ENCODE measurements at places on chromosomes 3 and 15.

GRCh38 chr3:99500485-99500884 is 137.9 kb upstream of the COL8A1 start:
- no peak for DNase-seq

DNA sequence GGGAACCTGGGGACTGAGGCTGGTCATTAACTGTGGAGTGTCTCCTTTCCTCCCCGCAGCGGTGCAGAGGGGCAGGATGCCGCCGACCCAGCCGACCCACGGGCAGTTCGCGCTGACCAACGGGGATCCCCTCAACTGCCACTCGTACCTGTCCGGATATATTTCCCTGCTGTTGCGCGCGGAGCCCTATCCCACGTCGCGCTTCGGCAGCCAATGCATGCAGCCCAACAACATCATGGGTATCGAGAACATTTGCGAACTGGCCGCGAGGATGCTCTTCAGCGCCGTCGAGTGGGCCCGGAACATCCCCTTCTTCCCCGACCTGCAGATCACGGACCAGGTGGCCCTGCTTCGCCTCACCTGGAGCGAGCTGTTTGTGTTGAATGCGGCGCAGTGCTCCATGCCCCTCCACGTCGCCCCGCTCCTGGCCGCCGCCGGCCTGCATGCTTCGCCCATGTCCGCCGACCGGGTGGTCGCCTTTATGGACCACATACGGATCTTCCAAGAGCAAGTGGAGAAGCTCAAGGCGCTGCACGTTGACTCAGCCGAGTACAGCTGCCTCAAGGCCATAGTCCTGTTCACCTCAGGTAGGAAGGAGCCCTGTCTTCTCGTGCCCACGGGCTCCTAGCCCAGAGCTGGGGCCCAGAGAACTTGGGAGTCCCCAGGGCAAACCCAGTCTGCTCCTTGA is 3.7 kb downstream of the NR2F2 start:
- DNase-seq, result peak; percentile 32

- DNase-seq, result no peak
Observed at GRCh38 chr15:43845421-43845820, 18.6 kb downstream of the WDR76 start.

DNA sequence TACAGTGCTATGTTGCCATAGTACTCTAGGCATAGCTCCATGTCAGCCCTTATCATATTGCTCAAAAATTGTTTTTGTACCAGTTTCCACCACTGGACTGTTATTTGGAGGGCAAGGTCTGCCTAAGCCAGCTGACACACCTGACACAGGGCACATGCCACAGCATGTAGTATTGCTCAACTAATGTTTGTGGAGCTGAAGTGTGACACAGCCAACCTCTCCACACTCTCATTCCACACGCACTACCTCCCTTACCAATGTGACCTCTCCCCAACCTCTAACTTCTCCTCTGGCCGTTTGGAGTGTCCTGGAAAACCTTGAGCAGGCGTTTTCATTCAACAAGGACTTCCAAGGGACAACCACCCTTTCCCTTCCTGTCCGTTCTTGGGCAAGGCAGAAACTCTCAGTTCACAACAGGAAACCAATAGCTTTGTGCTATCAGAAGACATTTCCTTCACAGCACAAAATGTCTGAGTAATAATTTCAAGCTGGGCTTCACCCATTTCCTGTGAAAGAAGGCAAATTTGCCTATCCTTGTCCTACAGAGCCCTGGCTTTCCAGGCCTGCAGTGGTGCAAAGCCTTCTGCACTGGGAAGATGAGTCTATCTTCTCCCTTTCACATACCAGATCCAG is 38.4 kb downstream of the TLNRD1 start:
- DNase-seq, result no peak

DNA sequence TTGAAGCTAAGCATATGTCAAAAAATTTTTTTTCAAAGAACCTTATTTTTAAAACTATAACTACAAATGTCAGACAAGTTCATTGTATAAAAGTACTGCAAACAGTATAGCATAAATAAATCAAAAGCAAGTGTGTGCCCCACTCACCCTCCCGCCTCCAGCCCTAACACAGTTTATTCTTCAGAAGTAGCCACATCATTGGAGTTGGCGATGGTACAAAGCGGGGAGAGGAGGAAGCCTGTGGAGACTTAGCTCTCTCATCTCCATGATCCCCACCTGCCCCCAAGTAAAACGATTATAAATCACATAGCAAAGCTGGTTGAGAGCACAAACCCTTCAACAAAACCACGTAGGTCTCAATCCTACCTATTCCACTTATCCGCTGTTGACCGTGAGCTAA is 33.6 kb downstream of the FOXP1 start:
- no peak for DNase-seq

- no peak for DNase-seq
Observed at GRCh38 chr15:64493641-64494040, 33.3 kb downstream of the ZNF609 start.

GRCh38 chr3:183572935-183573334 is 17.4 kb upstream of the KLHL6 start:
- no peak for DNase-seq

- DNase-seq, result no peak
Observed at GRCh38 chr15:67253101-67253500, 1.4 kb downstream of the AAGAB start.

- no peak for DNase-seq
Observed at GRCh38 chr3:150467381-150467780, 59.3 kb downstream of the TSC22D2 start.

DNA sequence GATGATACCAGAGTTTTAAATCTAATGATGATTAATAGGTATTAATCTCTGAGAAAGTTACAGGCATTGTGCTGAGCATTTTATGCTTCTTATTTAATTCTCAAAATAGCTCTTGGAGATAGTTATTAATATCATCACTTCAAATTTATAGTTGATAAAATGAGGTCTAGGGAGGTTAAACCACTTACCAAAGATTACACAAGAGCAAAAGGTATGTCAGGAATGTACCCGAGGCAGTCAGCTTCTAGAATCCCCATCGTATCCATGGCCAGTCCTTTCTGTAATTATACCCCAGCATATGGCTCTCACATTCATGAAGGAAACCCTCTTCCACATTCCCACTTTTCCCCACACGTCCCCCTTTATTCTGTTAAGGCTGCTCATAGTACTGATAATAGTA is 421.3 kb downstream of the PYDC2 start:
- DNase-seq, result no peak

- no peak for DNase-seq
Observed at GRCh38 chr3:171258316-171258715, 201.9 kb downstream of the TNIK start.

DNA sequence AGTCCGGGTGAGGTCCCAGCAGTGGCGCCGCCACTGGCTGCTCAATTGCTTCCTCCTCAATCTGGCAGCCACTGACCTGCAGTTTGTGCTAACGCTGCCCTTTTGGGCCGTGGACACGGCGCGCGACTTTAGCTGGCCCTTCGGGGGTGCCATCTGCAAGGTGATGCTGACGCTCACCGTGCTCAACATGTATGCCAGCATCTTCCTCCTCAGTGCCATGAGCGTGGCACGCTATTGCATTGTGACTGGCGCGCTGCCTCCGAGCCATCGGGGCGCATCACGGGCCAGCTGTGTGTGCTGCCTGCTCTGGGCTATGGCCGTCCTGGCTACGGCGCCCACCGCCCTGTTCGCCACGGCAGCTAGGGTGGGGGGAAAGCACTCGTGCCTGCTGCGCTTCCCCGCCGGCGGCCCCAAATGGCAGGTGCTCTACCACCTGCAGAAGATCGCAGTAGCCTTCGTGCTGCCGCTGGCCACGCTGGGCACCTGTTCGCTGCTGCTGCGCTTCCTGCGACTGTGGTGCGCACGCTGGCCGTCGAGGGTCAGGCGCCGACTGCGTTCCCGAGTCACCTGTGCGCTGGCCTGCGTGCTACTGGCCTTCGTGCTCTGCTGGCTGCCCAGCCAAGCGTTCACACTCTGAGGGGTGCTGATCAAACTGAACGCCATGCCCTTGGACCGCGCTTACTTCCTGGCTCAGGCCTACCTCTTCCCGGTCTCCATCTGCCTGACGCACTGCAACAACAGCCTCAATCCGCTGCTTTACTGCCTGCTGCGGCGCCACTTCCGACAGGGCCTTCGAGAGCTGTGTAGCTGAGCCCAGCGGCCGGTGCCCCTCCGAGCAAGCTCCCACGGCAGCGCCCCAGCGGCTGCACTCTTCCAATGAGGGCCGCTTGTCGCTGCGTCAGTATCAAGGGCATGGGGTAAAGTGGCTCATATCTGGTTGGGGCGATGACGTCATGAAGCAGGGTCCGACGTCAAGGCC is 20.3 kb upstream of the ADAMTS7 start:
- DNase-seq, result no peak

- peak; percentile 95 for DNase-seq
Observed at GRCh38 chr3:98972155-98972554, 70.7 kb upstream of the DCBLD2 start.

DNA sequence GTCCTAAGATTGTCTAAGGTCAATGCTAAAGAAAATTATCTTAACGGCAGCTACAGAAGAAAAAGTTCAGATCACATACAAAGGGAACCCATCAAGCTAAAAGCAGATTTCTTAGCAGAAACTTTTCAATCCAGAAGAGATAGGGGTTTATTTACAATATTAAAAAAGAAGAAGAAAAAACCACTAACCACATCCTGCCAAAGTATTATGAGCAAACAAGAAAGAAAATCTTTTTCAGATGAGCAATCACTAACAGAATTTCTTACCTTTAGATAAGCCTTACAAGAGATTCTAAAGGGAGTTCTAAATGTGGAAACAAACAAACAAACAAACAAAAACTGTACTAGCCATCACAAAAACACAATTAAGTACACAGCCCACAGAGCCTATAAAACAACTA is 1015.8 kb upstream of the EPHA6 start:
- no peak for DNase-seq

- DNase-seq, result no peak
Observed at GRCh38 chr3:146217324-146217723, 33.6 kb downstream of the PLSCR4 start.

GRCh38 chr15:43509660-43510199 is 7.7 kb upstream of the MAP1A start:
- no peak for DNase-seq

- peak; percentile 85 for DNase-seq
Observed at GRCh38 chr3:143644370-143645089, 203.7 kb downstream of the SLC9A9 start.

DNA sequence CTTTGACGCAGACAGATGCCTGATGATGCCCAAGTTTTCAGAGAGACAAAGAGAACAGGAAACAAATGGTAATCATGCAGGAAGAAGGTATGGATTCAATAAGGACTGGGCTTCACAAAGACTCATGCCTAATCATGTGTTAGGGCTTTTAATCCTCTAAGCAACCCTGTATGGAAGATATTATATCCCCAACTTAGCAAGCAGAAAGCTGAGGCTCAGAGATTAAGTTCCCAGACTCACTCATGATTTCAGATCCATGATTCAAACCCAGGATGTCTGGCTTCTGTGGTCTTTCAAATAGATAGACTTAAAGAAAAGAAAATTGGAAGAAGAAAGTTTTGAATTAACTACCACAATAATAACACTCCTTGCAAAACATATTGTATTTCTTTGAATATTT is 4.1 kb upstream of the CLASP2 start:
- DNase-seq, result peak; percentile 38

- DNase-seq, result no peak
Observed at GRCh38 chr15:57883701-57884100, 177.2 kb downstream of the POLR2M start.

- no peak for DNase-seq
Observed at GRCh38 chr3:160773722-160774121, 17.7 kb downstream of the PPM1L start.

- DNase-seq, result no peak
Observed at GRCh38 chr15:58870451-58870850, 63.0 kb downstream of the SLTM start.

DNA sequence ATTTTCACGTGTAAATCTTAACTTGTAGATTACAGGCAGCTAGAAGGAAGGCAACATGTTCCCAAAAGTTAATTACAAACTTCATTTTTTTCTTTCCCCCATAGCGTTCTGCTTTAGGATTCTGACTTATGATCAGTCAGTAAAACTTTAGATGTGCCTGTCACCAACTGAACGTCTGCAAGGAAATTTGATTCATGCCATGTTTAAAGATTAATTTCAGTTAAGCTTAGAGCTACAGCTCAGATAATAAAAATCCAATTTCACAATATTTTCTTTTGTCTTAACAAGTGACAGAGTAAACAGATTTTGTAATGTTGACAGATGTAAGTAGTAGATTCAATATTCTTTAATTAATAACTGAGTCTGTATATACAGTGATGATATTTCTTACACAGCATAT is 253.1 kb downstream of the NFKBIZ start:
- no peak for DNase-seq

DNA sequence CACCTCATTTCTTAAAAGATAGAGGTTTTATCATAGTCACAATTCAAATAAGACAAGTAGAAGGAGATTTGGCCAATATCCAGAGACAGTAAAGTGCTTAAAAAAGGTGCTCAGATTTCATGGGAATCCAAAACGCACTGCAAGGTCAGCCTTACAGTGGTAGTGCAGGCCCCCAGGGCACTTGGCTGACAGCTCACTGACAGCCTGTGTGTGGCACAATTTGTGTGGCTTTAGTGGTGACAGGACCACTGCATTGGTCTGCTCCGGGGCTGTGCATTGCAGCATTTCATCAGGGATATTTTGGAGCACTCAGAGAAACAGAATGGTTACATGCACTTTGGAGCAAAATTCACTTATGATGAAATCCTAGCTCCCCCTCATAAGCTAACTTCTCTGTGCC is 544.3 kb downstream of the NTRK3 start:
- DNase-seq, result no peak

- DNase-seq, result peak; percentile 64
Observed at GRCh38 chr15:86493884-86494283, 414.2 kb downstream of the AGBL1 start.

DNA sequence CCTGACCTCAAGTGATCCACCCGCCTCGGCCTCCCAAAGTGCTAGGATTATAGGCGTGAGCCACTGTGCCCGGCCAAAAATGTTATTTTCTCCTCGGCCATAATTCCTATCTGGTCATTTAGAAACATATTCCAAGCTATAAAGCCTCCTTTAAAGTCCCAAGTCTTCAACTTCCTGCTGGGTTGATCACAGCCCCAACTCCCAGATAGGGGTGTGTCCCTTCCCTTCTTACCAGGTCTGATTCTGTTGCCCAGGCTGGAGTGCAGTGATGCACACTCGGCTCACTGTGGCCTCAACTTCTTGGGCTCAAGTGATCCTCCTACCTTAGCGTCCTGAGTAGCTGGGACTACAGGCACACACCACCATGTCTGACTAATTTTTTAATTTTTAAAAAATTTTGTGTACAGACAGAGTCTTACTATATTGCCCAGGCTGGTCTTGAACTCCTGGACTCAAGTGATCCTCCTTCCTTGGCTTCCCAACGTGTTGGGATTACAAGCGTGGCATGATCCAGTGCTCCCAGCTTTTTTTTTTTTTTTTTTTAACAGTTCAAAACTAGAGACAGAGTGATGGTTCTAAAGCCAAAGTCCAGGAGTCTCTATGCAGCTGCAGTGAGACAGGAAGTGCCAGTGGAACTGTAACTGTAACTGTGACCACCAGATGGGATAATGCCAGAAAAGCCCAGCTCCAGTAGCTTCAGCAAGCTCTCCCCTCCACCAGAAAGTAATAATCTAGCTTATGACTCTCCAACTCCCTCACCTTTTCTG is 8.2 kb upstream of the PRKAR2A start:
- DNase-seq, result no peak
